ENCODE measurements at places on chromosomes 16 and 17. TPM values are rescaled to one million over a fixed set of nuclear protein-coding genes. Genes with fewer than 3 reads are reported as not detected.

- peak; percentile 40 for DNase-seq
Observed at GRCh38 chr17:57284984-57285646, 28.8 kb downstream of the MSI2 start.

DNA sequence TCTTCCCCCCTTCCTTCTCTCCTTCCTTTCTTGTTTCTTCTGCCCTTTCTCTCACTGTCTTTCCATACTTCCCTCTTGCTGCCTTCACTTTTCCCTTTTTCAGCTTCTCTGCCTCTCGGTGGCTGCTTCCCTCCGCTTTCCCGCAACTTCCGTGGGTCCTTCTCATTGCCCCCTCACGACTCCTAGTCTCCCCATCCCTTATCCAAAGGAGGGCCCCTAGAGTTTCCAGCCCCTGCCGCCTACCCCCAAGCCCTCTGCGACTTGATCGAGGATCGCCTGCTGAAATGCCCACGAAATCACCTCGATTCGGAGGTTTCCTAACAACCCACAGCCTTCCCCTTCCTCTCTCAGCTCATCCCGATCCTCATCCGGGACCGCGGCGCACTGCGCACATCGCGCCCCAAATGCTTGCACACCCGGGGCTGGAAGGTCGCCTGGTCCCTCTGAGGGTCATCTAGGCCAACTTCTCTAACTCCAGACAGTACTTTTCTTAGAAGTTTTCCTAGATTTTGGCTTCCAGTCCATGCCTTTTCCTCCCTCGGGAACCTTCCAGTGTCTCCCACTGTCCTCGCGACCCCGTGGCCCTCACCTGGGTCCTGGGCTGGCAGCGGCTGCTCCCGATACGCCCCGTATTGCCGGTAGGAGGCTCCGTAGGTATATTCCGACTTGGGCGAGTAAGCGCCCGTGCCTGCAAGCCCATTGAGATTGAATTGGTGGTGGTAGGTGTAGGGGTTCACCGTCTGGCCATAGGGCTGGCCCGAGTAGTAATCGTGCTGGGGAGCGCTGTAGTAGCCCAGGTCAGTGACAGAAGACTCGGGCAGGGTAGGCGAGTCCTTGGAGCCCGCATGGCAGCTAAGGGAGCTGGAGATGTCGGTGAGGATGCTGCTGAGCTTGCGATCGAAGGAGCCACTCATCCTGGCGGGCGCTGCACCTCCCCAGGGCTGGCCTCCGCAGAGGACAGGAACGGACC, 654 bp downstream of the DLX3 start:
- DNase-seq, result no peak

DNA sequence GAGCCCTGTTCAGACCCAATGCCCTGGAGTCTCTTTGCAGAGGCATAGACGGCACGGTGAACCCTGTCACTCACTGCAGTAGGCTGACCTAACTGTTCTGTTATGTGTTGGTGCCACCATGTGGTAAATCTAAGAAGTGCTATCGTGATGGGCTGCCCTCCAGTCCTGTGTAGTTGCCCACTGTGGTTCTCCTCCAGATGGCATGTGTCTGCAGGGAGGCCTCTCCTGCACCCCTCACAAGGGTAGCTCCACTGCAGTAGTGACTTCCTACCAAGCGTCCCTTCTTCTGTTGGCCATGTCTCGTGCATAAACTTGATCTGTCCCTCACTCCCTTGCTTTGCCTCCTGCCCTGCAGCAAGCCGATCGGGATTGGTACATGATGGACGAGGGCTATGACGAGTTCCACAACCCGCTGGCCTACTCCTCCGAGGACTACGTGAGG, 5.8 kb downstream of the DHX38 start:
- DNase-seq, result peak; percentile 29

DNA sequence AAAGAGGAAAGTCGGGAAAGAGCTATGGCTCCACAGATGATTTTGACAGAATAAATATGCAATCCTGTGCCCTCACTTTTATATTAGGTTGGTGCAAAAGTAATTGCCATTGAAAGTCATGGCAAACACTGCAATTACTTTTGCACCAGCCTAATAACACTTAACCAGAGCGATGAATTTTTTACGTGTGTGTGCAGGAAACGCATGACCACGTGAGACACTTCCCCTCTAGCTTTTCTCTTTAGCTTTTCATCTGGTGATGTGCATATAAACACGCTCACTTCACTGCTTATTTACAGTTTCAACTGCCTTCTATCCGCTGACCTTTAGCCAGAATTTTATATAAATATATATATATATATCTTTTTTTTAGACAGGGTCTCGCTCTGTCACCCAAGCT, 216.3 kb upstream of the PSMD7 start:
- no peak for DNase-seq

- no peak for DNase-seq
Observed at GRCh38 chr16:2531371-2531695, at the start of gene CEMP1. Gene CEMP1, minus strand, starts transcription at chr16:2531408. Its CDS starts 335 bp downstream, at chr16:2531073.

Gene CHAD
- not detected for total RNA-seq

GRCh38 chr17:60577147-60577915, 22.7 kb upstream of the PPM1D start:
- peak; percentile 17 for DNase-seq

Gene VTN
- 0.08 TPM for total RNA-seq

DNA sequence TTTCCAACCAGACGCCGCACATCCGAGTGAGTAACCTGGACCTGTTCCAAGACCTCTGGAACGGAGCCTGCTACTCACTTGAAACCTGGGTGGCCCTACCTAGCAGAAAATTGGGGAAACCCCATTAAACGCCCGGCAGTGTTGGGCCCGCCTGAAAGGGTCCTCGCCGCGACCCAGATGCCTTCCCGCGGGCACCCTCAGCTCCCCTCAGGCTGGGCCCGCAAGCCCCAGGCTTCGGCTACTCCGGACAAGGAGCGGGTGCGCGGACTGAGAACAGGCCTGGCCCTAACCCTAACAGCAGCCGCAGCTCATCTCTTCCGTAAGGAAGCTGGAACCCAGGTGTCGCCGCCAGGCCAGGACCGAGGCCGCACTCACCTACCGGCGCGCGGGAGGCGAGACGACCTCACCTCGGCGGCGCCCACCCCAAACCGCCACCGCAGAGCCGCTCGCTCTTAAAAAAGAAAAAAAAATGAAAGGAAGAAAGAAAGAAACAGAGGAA, 344 bp downstream of the PSME3IP1 start:
- peak; percentile 64 for DNase-seq

Gene HAP1
- 0.08 TPM for total RNA-seq

DNA sequence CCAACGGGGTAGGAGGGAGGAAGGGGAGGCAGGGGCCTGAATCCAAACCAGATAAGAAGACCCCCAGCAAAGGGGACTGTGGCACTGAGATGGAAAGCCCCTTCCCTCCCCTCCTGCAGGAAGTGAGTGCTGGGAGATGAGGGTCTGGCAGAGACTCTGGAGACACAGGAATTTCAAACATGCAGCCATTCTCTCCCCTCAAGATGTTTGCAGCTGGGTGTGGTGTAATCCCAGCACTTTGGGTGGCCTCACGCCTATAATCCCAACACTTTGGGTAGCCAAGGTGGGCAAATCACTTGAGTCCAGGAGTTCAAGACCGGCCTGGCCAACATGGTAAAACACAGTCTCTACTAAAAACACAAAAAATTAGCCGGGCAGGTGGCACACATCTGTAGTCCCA, 33.9 kb upstream of the FAAP100 start:
- DNase-seq, result no peak

Measured in SJCRH30 (cell line).